MG63 (cell line): ENCODE measurements at places on chromosomes 2 and 18. TPM values are rescaled to one million over a fixed set of nuclear protein-coding genes. Genes with fewer than 3 reads are reported as not detected.

The MEP1B gene
- 0.20 TPM in 1 of 2 replicates, not detected in the other for total RNA-seq

The VWC2L gene
- total RNA-seq, result not detected in 2 replicates

DNA sequence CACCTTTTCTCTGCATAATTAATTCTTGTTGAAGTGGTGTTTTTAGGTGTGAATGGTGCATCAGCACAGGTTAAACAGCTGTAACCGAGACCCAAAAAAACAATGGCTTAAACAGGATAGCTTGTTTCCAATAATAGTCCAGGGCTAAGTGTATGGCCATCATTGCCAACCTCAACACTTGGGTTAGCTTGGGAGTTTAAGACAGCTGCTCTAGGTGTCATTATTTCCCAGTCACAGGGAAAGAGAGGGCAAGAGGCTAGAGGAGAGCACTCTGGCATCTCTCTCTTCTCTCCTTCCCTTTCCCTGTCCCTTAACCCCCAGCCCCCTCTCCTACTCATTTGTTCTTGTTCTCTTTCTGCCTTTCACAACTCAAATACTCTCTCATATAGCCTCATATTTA, 21.1 kb downstream of the BIRC6 start:
- DNase-seq, result no peak

DNA sequence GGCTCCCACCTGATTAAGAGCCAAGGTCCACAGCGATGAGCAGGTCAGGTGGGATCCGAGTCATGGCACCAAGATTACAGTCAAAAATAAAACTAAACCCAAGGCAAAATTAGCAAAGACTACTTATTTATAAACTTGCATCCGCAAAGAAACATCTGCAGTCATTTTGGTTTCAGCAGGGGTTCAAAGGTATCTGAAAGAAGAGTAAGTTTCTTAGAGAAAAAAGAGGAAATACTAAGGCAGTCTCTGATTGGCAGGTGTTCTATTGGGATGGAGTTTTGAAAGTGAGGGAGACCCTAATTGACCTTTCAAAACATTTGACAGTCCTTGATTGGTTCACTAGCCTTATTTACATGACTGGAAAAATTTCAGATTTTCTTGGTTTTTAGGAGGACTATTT, 11.0 kb upstream of the PLB1 start:
- no peak for DNase-seq
